ENCODE measurements at places on chromosomes 1 and 21. TPM values are rescaled to one million over a fixed set of nuclear protein-coding genes. Genes with fewer than 3 reads are reported as not detected.

The GJA5 gene
- total RNA-seq = 0.62 TPM

The OR2L8 gene
- not detected for total RNA-seq

The PIGV gene
- total RNA-seq = 13.1 TPM

The RNF207 gene
- 467 TPM for total RNA-seq

The DPH5 gene
- total RNA-seq = 61.7 TPM

The RXRG gene
- total RNA-seq = 1.0 TPM

DNA sequence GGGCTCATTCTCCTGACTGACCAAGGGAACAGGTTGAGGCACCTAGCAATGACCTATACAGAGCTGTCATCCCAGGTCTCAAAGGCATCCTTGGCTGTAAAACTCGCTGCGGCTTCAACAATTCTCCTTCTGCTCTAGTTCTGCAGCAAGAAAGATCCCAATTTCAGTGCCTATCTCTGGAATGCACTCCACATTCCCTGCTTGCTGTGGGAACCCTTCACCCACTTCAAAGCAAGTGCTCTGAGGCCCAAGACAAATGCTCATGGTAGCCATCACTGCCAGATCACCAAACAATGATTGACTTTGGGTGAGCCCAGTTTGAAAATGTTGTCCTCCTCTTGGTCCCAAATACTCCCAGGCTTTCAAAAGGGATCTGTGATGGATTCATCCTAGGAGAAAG lies 37.7 kb upstream of the FMO3 start:
- peaks cover 7% of the 10 kb centered on the region for H3K27me3 ChIP-seq
- no peak for DNase-seq
- no peak overlapping the region for H3K4me3 ChIP-seq
- H3K36me3 ChIP-seq = no peaks in the 10 kb centered on the region
- H3K27ac ChIP-seq = no peak overlapping the region

DNA sequence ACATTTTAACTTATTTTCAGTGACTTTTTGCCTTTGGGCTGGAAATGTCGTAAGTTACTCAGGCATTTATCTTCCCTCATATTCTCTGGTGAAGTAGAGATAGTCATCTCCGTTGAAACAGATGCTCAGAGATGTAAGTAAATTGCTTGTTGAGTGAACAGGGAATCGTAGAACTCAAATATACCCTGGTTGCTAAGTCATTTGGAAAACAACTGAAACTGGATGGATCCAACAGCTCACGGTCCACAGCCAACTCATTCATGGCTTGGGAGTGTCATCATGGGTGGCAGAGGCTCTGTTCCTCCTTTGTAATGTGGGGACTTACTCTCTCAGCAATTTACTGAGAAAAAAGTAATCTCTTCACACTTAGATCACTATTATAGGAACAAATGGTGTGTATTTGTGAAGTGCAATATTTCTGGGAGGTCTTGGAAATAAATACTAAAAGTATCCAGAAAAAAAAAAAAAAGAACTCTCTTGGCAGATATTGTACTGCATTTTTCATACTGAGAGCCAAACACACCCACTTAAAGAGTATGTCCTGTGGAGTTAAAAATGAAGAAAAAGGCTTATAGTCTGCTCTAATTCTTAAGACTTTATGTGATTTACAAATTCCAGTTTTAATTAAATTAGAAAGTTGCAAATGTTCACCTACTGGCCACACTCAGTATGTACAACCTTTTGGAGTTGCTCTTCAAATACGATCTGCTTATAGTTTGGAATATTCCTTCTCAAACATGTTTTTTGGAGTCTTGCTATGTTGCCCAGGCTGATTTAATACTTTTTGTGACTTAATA lies 107.4 kb downstream of the LEPR start:
- peaks cover 22% of the 10 kb centered on the region for H3K4me1 ChIP-seq
- no peak overlapping the region for H3K4me3 ChIP-seq
- no peak overlapping the region for H3K27ac ChIP-seq
- no peak for DNase-seq

DNA sequence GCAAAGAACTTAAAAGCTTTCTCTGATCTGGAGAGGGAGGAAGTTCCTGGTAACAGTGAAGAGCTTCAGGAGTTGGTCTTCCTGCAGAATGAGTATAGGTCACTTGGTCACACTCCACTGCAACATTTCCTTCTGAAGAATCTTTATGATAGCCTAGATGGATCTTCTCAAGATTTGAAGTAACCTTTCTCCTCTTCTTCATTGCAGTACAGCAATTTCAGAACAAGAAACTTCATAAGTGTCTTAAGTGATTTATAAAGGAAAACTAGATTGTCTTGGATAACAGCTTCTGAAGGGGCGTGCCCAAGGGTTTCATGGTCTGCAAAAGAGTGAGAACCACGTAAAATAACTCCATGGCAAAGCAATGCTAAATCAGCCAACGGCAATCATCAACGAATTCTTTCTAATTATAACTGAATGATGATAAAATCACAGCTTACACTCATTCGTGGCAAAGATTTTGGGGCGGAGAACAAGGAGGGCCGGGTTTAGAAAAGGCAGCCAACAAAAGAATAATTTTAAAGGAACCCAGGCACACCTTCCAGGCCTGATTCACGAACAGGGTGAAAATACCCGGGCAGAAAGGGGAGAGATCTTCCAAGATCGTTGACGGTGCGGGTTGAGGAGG lies 53.9 kb upstream of the ASPM start:
- H3K27ac ChIP-seq = peak overlapping the region; percentile 99
- peaks cover 57% of the 10 kb centered on the region for H3K4me1 ChIP-seq
- peak overlapping the region; percentile 98 for H3K4me3 ChIP-seq

GRCh38 chr1:185388346-185388745 lies 71.3 kb upstream of the IVNS1ABP start:
- no peak overlapping the region for H3K27ac ChIP-seq
- H3K36me3 ChIP-seq = peaks cover 2% of the 10 kb centered on the region
- no peak overlapping the region for H3K4me3 ChIP-seq
- H3K27me3 ChIP-seq = no peaks in the 10 kb centered on the region
- peaks cover 4% of the 10 kb centered on the region for H3K4me1 ChIP-seq
- DNase-seq = no peak

DNA sequence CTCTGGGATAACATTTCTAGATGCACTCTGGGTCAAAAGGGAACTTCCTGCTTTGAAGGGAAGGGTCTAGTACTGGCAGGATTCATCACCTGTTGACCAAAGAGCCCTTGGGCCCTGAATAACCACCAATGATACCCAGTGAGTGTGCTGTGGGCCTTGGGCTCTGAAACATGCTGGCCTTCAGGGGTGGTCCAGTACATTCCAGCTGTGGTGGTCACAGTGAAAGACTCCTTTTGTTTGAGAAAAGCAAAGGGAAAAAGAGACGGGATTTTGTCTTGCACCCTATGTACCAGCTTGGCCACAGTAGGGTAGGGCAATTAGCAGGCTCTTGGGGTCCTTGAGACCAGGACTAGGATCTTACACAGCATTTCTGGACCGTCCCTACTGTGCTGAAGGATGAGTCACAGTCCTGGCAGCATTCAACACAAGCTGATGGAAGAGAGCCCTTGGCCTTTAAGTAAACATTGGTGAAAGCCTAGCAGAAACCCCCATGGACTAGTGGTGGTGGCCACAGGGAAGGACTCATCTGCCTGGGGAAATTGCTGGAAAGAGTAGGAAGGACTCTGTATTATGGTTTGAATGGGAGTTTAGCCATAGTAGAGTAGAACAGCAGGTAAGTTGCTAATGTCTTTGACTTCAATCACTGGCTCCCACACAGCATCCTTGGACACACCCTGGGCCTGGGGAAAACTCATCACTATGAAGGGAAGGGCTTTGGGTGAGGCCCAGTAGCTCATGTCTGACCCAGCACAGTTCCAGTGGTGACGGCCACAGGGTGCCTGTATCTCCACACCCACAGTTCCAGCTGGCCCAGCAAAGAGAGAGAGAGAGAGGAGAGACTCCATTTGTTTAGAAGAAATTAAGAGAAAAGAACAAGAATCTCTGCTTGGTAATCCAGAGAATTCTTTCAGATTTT lies 87.5 kb downstream of the COL24A1 start:
- DNase-seq = no peak
- no peak overlapping the region for H3K4me3 ChIP-seq
- no peaks in the 10 kb centered on the region for H3K36me3 ChIP-seq
- peaks cover 19% of the 10 kb centered on the region for H3K27me3 ChIP-seq
- no peak overlapping the region for H3K27ac ChIP-seq

DNA sequence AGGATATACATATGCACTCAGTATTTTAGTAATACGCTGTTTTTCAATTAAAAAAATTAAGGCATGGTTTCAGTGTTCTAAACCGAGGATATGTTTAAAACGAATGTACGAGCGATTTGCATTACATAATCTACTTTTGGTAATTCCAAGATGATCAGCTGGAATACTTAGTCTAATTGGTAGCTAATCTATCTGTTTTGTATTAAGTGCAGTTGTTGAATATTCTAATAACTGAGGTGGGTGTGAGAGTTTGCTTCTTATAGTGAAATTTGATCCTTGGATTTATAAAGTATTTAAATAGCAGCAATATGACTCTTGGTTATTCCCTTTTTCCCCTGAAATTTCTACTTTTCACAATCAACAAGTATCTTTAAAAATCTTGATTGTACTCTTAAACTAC lies 1.3 kb downstream of the RNF2 start:
- H3K27ac ChIP-seq = peak overlapping the region; percentile 94
- H3K36me3 ChIP-seq = no peaks in the 10 kb centered on the region
- peak overlapping the region; percentile 93 for H3K4me3 ChIP-seq
- DNase-seq = no peak
- H3K4me1 ChIP-seq = peaks cover 37% of the 10 kb centered on the region
- no peaks in the 10 kb centered on the region for H3K27me3 ChIP-seq

- DNase-seq = no peak
- H3K36me3 ChIP-seq = no peaks in the 10 kb centered on the region
- peaks cover 15% of the 10 kb centered on the region for H3K4me1 ChIP-seq
- H3K27me3 ChIP-seq = peaks cover 17% of the 10 kb centered on the region
Measured at GRCh38 chr1:25765136-25765922, 34.7 kb upstream of the SELENON start.

DNA sequence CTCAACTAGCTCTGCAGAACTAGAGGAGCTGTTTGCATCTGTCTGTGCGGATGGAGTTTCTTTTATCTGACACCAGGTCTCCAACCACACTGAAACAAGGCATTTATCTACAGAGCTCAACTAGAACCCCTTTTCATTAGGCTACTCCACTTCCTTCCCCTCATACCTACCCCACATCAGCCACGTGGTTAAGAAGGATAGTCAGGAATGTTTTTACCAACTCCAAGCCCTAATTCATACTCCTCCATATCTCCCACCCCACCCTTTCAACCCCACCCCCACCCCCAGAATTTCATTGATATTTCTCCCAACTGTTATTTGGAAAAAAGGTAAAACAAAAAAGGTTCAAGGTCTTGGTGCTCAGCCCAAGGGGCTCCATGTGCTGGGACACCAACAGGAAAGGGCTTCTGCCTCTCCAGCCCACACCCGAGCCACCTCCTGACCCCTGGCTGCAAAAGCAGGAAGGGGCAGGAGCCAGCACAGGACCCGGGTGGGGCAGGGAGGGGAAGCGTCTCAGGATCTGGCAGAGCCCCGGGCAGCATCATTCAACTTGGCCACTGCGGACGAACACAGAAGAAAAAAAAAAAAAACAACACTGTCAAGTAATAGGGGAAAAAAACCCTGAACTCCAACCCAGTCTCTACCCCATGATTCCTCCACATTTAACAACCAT lies 7.0 kb downstream of the ENSA start:
- H3K4me3 ChIP-seq = no peak overlapping the region
- H3K4me1 ChIP-seq = peaks cover 27% of the 10 kb centered on the region
- no peaks in the 10 kb centered on the region for H3K27me3 ChIP-seq
- H3K36me3 ChIP-seq = peaks cover 42% of the 10 kb centered on the region

DNA sequence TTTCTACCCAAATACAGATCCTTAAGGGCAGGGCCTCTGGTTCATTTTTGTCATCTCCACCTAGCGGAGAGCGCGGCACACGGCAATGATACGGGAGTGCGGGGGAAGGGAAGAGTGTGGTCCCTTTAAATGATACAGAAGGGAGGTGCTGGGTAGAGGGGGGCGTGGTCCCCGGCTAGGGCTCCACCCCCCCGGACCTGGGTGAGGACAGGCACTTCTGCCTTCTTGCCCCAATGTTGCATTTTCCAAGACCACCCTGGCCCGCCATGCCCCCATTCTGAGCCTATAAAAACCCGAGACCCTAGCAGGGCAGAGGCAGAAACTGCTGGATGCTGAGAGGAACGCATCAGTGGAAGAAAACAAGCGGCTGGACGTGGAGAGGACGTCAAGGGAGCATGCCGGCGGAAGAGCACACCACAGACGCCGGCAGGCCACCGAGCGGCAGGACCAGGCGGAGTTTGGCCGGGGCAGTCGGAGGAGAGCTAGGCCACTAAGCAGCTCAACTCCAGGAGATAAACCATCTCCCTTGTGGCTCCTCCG lies 30.0 kb downstream of the LRRC3 start:
- peak overlapping the region; percentile 75 for H3K27ac ChIP-seq
- peak overlapping the region; percentile 85 for H3K4me3 ChIP-seq
- peaks cover 14% of the 10 kb centered on the region for H3K36me3 ChIP-seq
- peak; percentile 78 for DNase-seq
- H3K4me1 ChIP-seq = peaks cover 4% of the 10 kb centered on the region

GRCh38 chr1:11157394-11157793 lies 31.8 kb upstream of the ANGPTL7 start:
- no peak for DNase-seq
- H3K27ac ChIP-seq = no peak overlapping the region
- no peak overlapping the region for H3K4me3 ChIP-seq
- H3K4me1 ChIP-seq = peaks cover 14% of the 10 kb centered on the region

GRCh38 chr1:215267495-215267894 lies 185.0 kb downstream of the KCNK2 start:
- no peak for DNase-seq
- no peaks in the 10 kb centered on the region for H3K27me3 ChIP-seq
- no peaks in the 10 kb centered on the region for H3K4me1 ChIP-seq
- H3K4me3 ChIP-seq = no peak overlapping the region
- no peaks in the 10 kb centered on the region for H3K36me3 ChIP-seq

DNA sequence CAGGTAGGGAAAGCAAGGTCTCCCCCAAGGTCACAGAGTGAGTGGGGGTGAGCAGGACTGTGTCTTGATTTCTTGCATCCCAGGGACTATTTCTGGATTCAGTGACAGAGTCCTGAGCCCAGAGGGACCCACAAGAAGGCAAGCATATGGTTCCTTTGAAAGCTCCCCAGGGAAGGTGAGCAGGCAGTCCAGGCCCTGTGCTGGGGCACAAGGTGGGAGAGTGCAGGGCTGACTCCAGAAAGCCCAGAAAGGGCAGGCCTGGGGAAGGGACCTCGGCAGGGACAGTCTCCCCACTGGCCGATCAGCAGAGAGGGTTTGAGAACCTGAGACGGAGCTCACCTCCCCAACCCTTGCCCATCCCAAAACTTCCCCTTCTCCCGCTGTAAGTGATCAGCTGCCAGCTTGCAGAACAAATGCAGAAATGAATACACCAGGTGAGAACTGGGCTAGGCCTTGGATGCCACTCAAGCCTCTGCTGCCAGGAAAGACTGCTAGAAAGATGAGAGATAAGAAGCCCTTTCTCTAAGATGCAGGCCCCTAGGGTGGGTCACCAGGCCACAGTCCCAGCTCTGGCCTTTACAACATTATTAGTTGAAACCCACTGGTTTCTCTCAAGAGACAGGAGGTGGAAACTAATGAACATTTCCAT lies 121.0 kb downstream of the GLIS1 start:
- no peaks in the 10 kb centered on the region for H3K36me3 ChIP-seq
- DNase-seq = peak; percentile 31
- H3K4me1 ChIP-seq = no peaks in the 10 kb centered on the region
- no peaks in the 10 kb centered on the region for H3K27me3 ChIP-seq
- no peak overlapping the region for H3K27ac ChIP-seq

Data from mesothelial cell of epicardium (in vitro differentiated cells).